Fibroblast of villous mesenchyme (primary cell): ENCODE measurements at places on chromosomes 7 and 10. TPM values are rescaled to one million over a fixed set of nuclear protein-coding genes. Genes with fewer than 3 reads are reported as not detected.

The NRAP gene
- total RNA-seq, result under 0.01 TPM in 1 of 2 replicates, not detected in the other

GRCh38 chr10:132303361-132304115 is 4.2 kb downstream of the STK32C start:
- DNase-seq, result no peak

DNA sequence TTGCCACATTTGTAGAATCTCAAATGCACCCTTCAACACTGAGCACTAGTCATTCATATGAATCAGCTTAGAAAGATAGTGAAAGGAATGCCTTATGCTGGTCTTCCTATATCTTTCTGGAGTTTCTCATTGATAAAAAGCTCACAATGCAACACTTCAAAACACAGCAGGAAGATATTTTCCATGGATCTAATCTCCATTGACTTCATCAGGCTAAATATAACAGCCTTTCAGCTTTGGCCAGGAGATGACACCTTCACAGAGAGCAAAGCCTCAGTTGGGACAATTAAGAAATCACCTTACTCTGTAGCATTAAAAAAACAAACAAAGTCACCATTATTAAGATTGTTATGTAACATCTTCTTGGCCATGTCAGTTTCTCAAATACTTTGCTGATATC is 6.7 kb downstream of the NRP1 start:
- DNase-seq, result peak; percentile 33

GRCh38 chr7:153454306-153454705 is 597.9 kb upstream of the DPP6 start:
- no peak for DNase-seq

DNA sequence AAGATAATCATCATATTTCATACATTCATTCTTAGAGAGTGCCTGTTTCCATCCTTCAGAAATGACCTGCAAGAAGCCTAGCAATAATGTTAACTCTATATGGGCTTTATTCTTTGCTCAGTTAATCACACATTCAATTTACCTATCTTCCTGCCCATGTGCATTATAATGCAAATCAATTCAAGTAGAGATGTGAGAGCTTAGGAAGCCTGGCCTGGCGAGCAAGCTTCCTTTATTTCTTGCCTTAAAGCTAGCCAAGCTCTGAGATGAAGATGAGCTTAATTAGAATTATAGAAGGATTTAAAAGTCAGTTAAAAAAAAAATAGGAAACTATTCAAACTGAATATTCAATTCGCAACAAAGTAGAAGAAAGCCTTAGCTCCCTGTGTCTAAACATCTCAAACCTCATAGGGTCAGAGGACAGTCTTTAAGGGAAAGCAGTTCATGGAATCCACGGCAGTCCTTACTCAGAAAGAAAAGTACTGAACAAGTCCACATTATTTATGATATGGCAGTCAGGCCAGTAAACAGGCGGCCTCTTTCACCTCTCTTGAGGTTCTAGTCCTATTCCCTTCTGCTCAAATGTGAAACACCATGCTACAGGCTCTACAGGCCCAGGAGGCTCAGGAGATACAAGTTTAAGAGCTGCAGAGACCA is 214.1 kb downstream of the TFEC start:
- DNase-seq, result no peak

The OR2A12 gene
- not detected in 2 replicates for total RNA-seq

DNA sequence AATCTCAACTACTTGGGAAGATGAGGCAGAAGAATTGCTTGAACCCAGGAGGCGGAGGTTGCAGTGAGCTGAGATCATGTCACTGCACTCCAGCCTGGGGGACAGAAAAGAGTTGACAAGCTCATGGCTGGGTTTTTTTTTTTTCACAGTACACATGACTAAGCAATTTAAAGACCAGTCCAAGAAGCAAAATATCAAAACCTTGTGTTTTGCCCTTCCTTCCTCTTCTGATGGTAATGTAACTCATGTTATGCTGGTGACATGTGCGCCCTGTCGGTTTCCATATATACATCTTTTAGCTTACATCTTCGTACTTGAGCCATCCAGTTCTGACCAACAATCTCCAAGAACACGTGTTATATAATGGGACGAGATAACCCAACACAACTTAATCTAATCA is 237.7 kb upstream of the PLXDC2 start:
- DNase-seq, result no peak

The ABCB1 gene
- 0.86 and 0.97 TPM in 2 replicates for total RNA-seq

DNA sequence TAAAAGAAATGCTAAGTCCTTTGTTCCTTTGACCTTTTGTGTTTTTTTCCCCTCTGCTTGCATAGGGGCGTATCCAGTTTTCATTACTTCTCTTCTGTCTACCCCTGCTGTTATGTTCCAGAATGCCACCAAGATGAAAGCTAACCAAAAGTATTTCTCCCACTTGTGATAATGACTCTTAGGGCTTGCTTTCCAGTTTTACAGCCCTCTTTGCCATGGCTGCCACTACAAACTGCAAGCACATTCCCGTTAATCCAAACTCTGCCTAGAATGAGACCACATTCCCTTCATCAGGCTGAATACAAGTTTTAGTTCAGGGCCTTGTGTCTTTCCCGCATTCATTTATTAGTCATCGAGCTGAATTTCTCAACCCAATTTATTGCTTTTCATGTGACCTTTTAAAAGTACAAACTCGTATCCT is 23.6 kb upstream of the CD36 start:
- peak; percentile 79 for DNase-seq

The SPDYE5 gene
- total RNA-seq, result not detected in 2 replicates

- DNase-seq, result no peak
Observed at GRCh38 chr7:48042216-48042615, 6.9 kb downstream of the C7orf57 start.

DNA sequence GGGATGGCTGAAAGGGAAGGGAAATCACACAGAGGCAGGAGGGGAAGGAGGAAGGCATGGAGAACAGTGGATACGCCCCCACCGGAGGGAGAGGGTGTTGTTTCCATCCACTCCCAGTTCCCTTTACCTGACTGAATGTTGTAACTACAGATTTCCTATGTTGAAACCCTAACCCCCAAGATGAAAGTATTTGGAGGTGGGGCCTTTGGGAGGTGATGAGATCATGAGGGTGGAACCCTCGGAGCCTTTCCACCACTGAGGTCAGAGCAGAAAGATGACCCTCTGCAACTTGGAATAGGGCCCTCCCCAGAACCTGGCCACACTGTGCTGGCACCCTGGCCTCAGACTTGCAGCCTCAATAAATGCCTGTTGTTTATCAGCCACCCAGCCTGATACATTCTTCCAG is 48.6 kb upstream of the CNPY1 start:
- no peak for DNase-seq

DNA sequence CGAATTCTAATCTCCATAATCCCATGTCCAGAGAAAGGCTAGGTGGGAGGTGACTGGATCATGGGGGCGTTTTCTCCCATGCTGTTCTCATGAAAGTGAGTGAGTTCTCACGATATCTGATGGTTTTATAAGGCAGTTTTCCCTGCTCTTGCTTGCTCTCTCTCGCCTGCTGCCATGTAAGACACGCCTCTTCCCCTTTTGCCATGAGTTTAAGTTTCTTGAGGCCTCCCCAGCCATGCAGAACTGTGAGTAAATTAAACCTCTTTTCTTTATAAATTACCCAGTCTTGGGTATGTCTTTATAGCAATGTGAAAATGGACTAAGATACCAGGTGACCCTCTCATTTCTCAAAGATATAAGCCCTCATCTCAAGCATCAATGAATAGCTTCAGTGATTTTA is 1.1 kb upstream of the ACTA2 start:
- DNase-seq, result no peak

The MEIG1 gene
- 0.32 TPM in 1 of 2 replicates, not detected in the other for total RNA-seq

The NME8 gene
- not detected in 2 replicates for total RNA-seq

- no peak for DNase-seq
Observed at GRCh38 chr10:4136121-4136520, 351.1 kb upstream of the KLF6 start.

DNA sequence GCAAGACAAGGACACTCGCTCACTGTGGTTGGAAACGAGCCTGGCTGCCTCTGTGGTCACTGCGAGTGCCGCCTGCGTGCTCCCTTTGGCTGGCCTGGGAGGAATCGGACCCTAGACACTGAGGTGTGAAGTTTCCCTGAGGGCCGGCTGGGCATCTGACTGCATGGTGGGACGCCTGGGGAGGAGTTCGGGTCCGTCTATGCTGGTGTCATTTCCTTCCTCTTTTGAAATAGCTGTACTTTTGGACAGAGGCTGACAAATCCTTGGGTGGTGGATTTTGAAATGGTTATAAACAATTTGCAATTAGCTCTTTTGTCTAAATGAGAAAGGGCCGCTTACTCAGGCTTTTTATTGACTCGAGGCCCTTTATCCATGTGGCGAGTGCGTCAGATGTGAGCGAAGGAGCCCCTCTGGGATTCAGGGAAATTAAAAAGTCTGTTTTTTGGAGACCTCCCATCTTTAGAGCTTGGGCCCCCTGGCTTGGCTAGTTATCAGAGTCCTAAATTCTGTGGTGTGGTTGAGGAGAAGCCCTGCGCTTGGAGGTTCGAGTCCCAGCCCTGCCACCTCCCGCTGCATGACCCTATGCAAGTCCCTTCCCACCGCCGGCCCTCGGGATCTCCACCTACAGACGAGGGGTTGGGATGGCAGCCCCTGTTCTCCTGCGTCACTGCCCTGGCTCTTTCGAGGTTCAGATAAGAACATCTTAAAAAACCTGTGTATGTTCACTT is 147.1 kb downstream of the RGS10 start:
- peak; percentile 66 for DNase-seq

The AP3M1 gene
- total RNA-seq, result 29.0 and 51.4 TPM in 2 replicates

GRCh38 chr7:39233851-39234529 is 256.3 kb downstream of the POU6F2 start:
- no peak for DNase-seq

DNA sequence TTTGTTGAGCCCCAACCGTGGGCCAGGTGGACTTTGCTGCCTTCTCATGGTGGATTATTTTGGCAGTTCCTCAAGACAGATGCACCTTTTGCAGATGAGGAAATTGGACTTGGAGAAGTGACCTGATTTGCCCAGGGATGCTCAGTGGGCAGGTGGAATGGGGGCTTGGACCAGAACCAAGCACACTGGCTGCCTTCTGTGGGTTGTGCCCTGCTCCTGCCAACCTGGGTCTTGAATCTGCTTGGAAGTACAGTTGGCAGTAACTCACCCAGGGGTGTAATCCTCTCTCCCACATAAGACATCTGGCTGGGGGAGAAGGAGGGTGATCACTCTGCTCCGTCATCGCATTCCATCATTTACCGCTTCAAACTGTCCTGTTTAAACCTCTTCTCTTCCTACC is 110.5 kb upstream of the GPR26 start:
- no peak for DNase-seq

The PRR15 gene
- total RNA-seq, result 1.3 and 5.2 TPM in 2 replicates

The VWC2 gene
- not detected in 2 replicates for total RNA-seq

The HOXA11 gene
- total RNA-seq, result 41.9 and 47.1 TPM in 2 replicates

The RP9 gene
- total RNA-seq, result 8.2 and 10.3 TPM in 2 replicates

The CAMK2B gene
- under 0.01 TPM in 1 of 2 replicates, not detected in the other for total RNA-seq

DNA sequence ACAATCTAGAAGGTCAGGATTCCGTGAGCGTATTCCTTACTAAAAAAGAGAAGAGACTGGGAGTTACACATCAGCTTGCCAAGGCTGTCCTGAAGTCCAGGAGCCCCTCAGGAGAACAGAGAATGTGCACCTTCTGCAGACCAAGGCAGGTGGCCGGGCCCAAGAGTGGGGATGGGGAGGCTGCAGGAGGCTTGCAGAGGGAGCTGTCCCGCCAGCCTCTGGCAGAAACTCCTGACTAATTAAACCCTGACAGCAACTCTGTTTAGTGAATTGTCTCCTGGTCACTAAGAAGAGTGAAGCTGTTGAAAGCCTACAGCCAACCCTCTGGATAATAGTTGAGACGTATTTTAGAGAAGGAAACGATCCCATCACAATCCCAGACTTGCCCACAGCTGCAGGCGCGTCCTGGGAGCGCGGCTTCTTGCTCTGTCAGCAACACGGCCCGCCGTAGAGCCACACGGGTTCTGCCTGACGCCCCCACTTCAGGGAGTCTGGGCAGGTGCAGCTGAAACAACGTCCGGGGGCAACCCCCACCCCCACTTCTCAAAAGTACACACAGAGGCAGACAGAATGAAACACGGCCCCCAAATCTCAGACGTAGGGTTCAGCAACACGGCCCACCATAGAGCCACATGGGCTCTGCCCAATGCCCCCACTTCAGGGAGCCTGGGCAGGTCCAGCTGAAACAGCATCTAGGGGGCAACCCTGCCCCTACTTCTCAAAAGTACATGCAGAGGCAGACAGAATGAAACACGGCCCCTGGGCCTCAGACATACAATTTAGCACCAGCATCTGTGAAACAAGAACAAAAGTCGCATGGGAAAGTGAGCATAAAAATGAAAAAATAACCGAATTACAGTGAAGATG is 45.2 kb downstream of the DIP2C start:
- no peak for DNase-seq

DNA sequence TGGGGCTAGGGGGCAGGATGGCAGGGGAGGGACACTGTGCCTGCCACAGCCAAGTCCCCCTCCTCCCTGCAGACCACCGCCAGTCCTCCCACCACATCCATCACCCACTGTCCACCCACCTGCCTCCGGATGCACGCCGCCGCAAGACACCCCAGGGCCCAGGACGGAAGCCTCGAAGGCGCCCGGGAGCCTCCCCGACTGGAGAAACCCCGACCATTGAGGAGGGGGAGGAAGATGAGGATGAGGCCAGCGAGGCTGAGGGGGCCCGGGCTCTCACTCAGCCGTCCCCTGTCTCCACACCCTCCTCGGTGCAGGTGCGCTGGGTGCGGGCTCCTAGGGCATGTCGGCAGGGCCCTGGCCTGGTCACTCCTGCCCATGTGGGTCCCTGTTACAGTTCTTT is 5.1 kb downstream of the SLC4A2 start:
- DNase-seq, result no peak

The CTAGE8 gene
- total RNA-seq, result 0.43 TPM in 1 of 2 replicates, not detected in the other
